ENCODE measurements at places on chromosomes 7 and 10.

DNA sequence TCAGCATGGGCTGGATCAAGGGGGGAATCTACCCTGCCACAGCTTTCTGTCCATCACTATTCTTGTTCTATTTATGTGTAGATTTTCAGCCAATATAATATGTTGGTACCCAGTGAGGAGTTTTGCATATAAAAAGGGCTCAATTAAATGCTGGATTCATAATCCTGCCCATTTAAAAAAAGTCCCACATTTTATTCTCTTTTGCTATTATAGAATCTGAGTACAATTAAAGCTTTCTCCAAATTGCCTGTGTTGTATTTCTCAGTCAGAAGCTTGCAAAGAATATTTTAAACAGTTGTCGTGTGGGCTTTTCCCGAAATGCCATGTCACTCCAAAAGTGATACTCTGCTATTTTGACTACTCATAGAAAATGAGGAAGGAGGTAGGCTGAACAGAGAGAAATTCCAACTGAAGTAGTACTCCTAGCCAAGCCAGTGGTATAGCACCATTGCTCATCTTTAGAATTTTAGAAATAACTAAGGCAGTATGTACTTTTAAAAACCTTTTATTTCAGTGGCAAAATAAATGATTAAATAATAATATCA is 108.3 kb upstream of the HDAC9 start:
- H3K36me3 ChIP-seq, result no peaks in the 10 kb centered on the region
- no peaks in the 10 kb centered on the region for H3K4me1 ChIP-seq
- peaks cover 3% of the 10 kb centered on the region for H3K27me3 ChIP-seq
- no peak overlapping the region for H3K27ac ChIP-seq

- peaks cover 16% of the 10 kb centered on the region for H3K36me3 ChIP-seq
- H3K4me3 ChIP-seq, result no peak overlapping the region
- no peak for DNase-seq
- no peaks in the 10 kb centered on the region for H3K27me3 ChIP-seq
- peaks cover 2% of the 10 kb centered on the region for H3K4me1 ChIP-seq
- no peak overlapping the region for H3K27ac ChIP-seq
Measured at GRCh38 chr10:7932301-7933036, 114.2 kb downstream of the TAF3 start.

- H3K4me3 ChIP-seq, result no peak overlapping the region
- peaks cover 28% of the 10 kb centered on the region for H3K4me1 ChIP-seq
- DNase-seq, result no peak
- H3K27me3 ChIP-seq, result peaks cover 20% of the 10 kb centered on the region
- no peak overlapping the region for H3K27ac ChIP-seq
Measured at GRCh38 chr10:86968994-86969355, 693 bp downstream of the ADIRF start.

GRCh38 chr10:6346631-6347030 is 143.9 kb downstream of the PFKFB3 start:
- H3K36me3 ChIP-seq, result peaks cover 34% of the 10 kb centered on the region
- no peak for DNase-seq
- no peaks in the 10 kb centered on the region for H3K27me3 ChIP-seq
- no peak overlapping the region for H3K4me3 ChIP-seq
- H3K4me1 ChIP-seq, result peaks cover 54% of the 10 kb centered on the region

DNA sequence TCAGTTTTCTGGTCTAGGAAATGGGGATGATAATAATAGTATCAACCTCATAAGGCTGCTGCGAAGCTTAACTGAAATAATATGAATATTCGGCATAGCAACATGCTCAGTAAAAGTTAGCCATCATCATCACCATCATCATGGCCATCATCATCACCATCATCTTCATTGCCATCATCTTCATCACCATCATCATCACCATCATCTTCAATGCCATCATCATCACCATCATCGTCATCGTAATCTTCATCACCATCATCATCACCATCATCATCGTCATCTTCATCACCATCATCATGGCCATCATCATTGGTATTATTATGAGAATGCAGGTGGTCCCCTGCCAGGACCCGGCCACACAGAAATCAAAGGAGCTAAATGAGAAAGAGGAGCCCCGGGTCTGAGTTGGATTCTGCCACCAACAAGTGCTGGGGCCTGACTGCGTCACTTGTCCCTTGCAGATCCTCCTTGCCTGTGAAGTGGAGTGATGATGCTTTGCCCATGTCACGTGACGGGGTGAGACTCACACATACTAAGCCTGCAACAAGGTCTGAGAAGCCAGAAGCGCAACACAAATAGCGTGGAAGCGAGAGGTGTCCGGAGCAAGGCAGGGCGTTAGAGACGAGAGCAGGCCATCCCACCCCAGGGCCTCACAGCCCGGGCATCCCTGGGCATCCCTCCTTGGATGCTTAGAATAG is 46.1 kb upstream of the EN2 start:
- no peak overlapping the region for H3K27ac ChIP-seq
- H3K27me3 ChIP-seq, result peaks cover 8% of the 10 kb centered on the region
- H3K4me3 ChIP-seq, result no peak overlapping the region

DNA sequence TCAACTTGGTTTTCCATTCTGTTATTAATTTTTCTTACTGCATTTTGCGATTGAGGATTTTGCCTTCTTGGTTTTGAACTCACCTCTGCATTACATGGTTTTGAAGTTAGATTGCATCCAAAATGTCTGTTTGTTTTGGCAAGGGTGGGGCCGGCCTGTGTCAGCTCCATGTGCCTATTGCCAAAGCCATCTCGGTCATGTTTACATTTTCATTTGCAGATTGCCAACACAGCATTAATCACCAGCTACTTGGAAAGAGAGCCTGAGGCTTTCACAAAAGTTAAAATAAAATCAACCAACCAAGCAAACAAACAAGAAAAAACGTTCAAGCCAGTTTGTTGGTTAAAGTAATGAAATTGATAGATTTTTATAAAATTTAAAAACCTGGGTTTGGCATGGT is 695.8 kb downstream of the TYW1 start:
- no peak overlapping the region for H3K4me3 ChIP-seq
- no peaks in the 10 kb centered on the region for H3K4me1 ChIP-seq
- no peak for DNase-seq
- no peaks in the 10 kb centered on the region for H3K36me3 ChIP-seq
- H3K27me3 ChIP-seq, result no peaks in the 10 kb centered on the region

DNA sequence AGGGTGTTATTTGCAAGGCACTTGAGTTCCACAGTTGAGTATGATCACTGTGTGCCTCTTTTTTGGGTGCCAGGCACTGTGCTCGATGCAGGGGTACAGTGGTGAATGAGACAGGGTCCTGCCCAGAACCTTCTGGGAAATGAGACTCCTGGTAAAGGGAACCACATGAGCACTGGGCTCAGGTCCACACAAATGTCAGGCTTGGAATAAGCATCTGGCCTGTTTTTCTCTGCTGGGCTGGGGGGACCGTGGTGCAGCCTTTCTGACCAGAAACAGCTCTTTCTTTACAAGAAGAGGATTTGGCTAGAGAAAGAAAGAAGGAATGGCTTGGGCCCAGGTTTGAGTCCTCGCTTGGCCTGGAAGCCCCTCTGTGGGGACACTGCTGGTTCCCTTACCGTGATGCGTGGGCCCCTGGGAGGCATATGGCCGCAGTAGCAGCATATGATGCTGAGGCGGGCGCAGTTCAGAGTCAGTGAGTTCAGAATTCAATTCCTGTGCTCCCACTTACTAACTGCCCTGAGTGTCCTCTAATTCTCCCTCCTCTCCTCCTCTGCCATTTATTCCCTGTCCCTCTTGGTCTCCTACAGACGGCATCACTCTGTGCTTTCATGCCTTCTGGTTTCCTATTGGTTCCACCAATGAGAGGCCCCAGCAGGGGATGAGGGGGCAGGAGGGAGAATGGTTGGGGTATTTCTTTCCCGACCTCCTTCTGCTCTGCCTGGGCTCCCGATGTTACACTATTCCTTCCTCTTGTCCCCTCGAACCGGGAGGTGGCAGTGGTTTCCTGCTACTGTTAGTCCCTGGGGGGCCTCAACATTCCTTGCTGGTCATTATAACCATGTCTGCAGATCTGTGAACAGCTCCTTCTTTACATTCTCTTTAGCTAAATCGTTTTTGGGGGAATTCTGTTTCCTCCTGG is 9.6 kb upstream of the KCP start:
- no peak overlapping the region for H3K4me3 ChIP-seq
- peaks cover 53% of the 10 kb centered on the region for H3K27me3 ChIP-seq
- no peak for DNase-seq
- no peaks in the 10 kb centered on the region for H3K36me3 ChIP-seq
- no peak overlapping the region for H3K27ac ChIP-seq

DNA sequence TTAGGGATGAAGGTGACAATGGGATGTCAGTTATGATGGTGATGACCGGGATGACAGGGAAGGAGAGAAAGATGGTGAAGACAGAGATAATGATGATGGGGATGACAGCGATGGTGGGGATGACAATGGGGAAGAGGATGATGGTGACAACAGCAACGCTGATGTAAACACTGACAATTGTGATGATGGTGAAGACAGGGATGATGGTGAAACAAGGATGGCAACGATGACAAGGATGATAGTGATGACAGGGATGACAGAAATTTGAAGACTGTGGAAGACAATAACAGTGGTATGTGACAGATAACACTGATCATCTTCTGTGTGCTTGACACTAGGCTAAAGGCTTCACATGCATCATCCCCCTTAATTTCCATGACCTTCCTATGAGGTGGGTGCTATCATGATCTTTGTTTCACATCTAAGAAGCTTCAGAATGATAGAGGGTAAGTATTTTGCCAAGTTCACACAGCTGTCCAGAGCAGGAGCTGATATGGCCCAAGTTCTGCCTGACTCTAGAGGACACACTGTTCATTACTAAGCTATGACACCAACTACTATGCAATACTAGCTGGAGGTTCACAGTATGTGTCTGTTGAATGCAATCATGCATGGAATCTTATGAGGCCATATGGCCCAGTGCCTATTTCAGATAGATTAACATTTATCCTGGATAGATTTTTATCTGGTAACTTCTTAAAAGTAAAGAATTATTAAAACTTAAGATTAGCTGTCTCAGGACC is 105.6 kb downstream of the RNLS start:
- H3K27ac ChIP-seq, result no peak overlapping the region
- H3K36me3 ChIP-seq, result peaks cover 4% of the 10 kb centered on the region

DNA sequence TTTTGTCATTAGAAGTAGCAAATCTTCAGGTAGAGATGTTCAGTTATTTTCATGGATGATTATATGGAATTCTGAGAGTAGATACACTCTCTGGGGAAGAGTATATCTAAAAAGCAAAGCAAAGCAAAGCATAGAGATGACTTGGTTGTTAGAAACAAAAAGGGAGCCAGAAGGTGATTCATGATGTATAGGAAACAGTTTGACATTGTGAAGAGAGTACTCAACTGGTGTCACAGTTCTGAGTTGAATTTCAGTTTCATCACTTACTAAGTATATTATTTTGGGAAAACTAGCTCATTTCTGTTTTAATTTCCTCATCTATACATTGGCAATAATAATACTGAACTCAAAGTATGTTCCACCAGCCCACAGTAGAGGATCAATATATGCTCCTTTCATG is 86.8 kb downstream of the SEMA3C start:
- no peak overlapping the region for H3K27ac ChIP-seq
- no peak overlapping the region for H3K4me3 ChIP-seq
- no peak for DNase-seq
- H3K4me1 ChIP-seq, result peaks cover 3% of the 10 kb centered on the region
- peaks cover 2% of the 10 kb centered on the region for H3K27me3 ChIP-seq

- DNase-seq, result no peak
- no peak overlapping the region for H3K4me3 ChIP-seq
- no peaks in the 10 kb centered on the region for H3K36me3 ChIP-seq
- H3K4me1 ChIP-seq, result no peaks in the 10 kb centered on the region
- no peak overlapping the region for H3K27ac ChIP-seq
- no peaks in the 10 kb centered on the region for H3K27me3 ChIP-seq
Measured at GRCh38 chr7:126083014-126083413, 1153.4 kb upstream of the POT1 start.

- DNase-seq, result no peak
- H3K27me3 ChIP-seq, result peaks cover 52% of the 10 kb centered on the region
- H3K4me3 ChIP-seq, result no peak overlapping the region
- H3K27ac ChIP-seq, result no peak overlapping the region
- no peaks in the 10 kb centered on the region for H3K4me1 ChIP-seq
Measured at GRCh38 chr7:31052487-31052840, 356 bp downstream of the ADCYAP1R1 start.

- peaks cover 55% of the 10 kb centered on the region for H3K4me1 ChIP-seq
- H3K27ac ChIP-seq, result no peak overlapping the region
- H3K4me3 ChIP-seq, result no peak overlapping the region
- H3K27me3 ChIP-seq, result peaks cover under 1% of the 10 kb centered on the region
- no peaks in the 10 kb centered on the region for H3K36me3 ChIP-seq
- no peak for DNase-seq
Measured at GRCh38 chr7:35726654-35727053, 31.7 kb upstream of the HERPUD2 start.

DNA sequence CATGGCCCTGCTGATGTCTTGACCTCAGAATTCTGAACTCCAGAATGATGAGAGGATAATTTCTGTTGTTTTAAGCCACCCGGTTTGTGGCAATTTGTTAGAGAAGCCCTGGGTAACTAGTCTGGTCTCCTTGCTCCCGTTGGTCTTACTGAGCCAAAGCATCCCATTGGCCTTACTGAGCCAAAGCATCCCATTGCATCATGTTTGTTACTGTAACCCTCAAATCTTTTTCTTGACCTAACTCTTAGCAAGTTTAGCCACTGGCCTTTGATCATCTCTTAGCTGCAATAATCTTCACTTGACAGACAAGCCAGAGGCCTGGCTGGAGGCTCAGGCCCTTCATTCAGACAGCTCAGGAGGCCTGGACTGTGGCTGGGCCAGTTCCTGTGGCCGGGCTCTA is 21.8 kb downstream of the TBXAS1 start:
- no peak overlapping the region for H3K4me3 ChIP-seq
- no peaks in the 10 kb centered on the region for H3K36me3 ChIP-seq
- H3K27me3 ChIP-seq, result peaks cover 2% of the 10 kb centered on the region
- no peak for DNase-seq
- H3K27ac ChIP-seq, result no peak overlapping the region
- H3K4me1 ChIP-seq, result peaks cover 16% of the 10 kb centered on the region

- H3K27ac ChIP-seq, result peak overlapping the region; percentile 34
- peaks cover 50% of the 10 kb centered on the region for H3K36me3 ChIP-seq
- H3K4me3 ChIP-seq, result peak overlapping the region; percentile 99
- peaks cover 55% of the 10 kb centered on the region for H3K4me1 ChIP-seq
Measured at GRCh38 chr10:70599319-70599718, 3.2 kb downstream of the PRF1 start.

- DNase-seq, result peak; percentile 32
- peaks cover 46% of the 10 kb centered on the region for H3K36me3 ChIP-seq
- peaks cover 21% of the 10 kb centered on the region for H3K4me1 ChIP-seq
- no peaks in the 10 kb centered on the region for H3K27me3 ChIP-seq
Measured at GRCh38 chr10:38094927-38095574, 914 bp downstream of the ZNF37A start.

DNA sequence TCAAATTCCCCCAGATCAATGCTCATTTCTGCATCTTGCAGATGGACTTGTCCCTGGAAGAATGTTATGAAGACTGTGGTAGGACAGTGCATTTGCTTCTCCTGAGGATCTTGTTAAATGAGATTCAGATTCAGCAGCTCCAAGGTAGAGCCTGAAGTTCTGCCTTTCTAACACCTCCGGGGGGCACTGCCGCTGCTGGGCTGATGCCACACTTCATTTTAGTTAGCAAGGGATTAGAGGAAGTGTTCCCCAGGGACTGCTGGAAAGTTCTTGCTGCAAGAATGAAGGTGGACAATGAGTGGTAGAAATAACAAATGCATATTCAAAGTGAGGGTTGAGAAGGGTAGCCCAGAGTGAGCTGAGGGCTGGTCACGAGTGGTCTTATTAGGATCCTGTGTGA is 434.3 kb upstream of the AKR1E2 start:
- no peaks in the 10 kb centered on the region for H3K36me3 ChIP-seq
- peaks cover 18% of the 10 kb centered on the region for H3K27me3 ChIP-seq
- H3K4me1 ChIP-seq, result no peaks in the 10 kb centered on the region
- H3K4me3 ChIP-seq, result no peak overlapping the region

- no peak overlapping the region for H3K27ac ChIP-seq
- no peaks in the 10 kb centered on the region for H3K36me3 ChIP-seq
- H3K27me3 ChIP-seq, result no peaks in the 10 kb centered on the region
- no peak for DNase-seq
- no peak overlapping the region for H3K4me3 ChIP-seq
- peaks cover 3% of the 10 kb centered on the region for H3K4me1 ChIP-seq
Measured at GRCh38 chr7:36312064-36312914, 77.4 kb upstream of the ANLN start.

Measured in activated naive CD8-positive, alpha-beta T cell treated with anti-CD3 and anti-CD28 coated beads, Interleukin-2, amount 10 ng/mL, durations not matched to agents 7 days and 5 days (primary cell).